ENCODE measurements at places on chromosomes 7 and 10.

DNA sequence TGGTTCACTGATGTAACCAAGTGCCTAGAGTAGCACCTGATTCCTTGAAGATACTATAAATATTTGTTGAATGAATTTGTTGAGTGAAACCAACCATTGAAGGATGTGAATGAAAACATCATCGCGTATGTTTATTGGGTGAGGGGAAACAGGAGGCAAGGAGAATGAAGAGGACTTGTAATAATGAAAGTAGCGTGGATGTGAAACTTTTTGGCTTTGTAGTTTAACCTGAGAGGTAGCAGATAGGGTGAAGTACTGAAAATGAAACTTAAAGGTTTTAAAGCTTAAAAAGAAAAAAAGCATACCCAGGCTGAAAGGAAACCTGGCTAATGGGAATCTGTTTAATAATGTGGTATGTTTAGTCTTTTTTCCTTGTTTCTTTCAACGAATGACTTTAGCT is 5.2 kb downstream of the CCNY start:
- DNase-seq: no peak

- DNase-seq: no peak
These were observed 219.3 kb downstream of the THSD7A start for GRCh38 chr7:11612737-11613136.

DNA sequence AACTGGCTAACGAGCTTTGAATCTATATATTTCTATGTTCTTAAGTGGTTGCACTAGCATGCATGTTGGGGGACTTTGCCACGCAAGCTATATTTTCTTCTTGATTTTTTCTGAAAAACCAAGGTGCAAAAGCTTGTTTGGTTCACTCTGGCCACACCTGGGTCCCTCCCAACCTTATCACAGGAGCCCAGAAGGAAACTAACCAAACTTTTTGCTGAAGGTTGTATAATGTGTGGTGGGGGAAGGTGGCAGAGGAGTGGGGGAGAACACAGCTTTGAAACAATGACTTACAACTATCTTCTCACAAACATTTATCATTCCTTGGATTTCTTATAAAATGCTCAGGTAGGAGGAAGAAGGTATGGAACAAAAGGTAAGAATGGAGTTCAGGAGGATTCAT is 75.3 kb downstream of the TMEM168 start:
- no peak for DNase-seq

GRCh38 chr7:134167250-134167649 is 40.1 kb downstream of the LRGUK start:
- DNase-seq: no peak

- no peak for DNase-seq
These were observed 78.9 kb downstream of the FOXL3 start for GRCh38 chr7:368651-369475.

DNA sequence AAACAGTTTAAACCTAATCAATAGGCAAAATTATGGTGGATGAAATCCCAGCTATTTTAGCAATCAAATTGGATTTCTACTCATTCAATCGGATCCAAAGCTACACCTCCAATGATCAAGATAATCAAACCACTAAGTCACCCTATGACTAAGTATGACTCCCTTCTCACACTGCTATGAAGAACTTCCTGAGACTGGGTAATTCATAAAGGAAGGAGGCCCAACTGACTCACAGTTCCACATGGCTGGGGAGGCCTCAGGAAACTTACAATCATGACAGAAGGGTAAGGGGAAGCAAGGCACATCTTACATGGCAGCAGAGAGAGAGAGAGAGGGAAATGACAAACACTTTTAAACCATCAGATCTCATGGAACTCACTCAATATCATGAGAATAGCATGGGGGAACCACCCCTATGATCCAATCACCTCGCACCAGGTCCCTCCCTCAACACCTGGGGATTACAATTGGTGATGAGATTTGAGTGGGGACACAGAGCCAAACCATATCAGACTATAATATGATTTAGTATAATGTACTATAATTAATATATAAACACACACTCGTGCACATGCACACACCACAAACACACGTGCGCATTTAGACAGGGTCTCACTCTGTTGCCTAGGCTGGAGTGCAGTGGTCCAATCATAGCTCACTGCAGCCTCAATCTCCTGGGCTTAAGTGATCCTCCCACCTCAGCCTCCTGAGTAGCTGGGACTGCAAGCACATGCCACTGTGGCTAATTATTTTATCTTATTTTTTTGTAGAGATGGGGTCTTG is 213.6 kb upstream of the FOXK1 start:
- DNase-seq: no peak

GRCh38 chr10:24518411-24518810 is 205.3 kb downstream of the ARHGAP21 start:
- DNase-seq: no peak

DNA sequence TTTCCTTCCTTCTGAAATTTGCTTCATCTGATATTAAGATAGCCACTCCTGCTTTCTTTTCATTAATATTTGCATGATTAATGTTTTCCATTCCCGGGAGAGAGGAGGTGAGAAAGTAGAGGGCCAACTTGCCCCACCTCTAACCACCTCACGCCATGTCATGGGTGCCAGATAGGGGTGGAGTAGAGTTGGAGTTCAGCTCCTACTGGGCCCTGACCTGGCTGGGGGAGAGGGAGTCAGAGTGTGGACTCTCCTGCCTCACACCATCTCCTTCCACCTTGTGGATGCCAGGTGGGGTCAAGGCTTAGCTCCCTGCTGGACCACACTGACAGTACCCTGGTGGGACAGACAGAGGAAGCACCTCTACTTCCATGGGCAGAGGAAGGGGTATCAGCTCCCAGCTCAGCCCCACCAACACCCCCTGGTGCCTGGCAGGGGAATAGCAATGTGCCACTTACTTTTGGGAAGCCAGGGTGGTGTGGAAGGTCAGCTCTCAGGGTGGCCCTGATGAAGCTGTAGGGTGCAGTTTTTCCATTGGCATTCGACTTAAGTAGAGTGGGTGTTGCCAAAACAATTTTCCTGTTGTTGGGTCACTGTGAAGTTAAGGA is 28.0 kb downstream of the CHST12 start:
- peak; percentile 31 for DNase-seq

DNA sequence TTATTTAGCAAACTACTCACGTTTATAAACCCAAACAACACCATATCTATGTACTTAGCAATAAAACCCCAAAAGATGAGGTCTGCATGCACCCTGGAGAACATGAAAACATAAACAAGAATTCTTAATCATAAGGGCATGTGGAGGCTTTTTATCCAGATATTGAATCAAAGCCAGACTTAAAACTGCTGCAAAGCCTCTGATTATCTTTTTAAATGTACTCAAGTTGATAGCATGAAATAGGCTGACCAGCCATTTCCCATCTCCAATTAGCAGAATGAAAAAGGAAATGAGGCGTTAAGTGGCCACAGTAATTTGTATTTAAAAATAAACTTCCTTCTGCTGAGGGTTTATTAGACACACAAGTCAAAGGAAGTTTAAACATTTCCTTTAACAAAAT is 48.3 kb downstream of the ITIH5 start:
- no peak for DNase-seq

GRCh38 chr10:14556285-14556956 is 218.3 kb downstream of the FAM107B start:
- DNase-seq: no peak

- no peak for DNase-seq
These were observed 72.4 kb downstream of the AGMO start for GRCh38 chr7:15489383-15489782.

DNA sequence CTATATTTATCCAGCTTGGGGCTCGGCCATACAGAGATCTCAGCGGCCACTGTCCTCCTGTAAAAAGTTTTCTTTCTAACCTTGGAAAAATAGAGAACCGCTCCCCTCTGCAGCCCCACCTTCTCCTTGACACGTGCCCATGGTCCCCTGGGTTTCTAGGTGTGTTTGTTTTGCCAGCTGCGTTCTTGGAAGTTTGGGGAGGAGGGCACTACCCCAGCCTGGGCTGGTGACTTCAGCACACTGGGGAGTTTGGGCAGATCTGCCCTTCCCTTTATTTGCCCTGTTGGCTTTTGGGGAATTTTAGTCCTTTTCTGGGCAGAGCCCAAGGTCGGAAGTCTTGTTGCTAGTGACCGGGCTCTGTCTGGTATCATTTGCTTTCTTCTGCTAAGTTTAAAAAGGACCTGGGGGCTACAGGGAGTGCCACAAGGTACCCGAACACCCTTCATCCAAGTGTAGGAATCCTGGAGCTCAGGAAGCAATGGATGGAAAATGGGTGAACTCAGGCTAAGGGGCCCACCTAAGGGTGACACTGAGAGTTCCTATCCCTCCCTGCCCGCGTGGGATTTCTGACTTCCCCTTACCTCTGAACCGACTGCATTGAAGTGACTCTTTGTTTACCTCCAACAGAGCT is 1.7 kb downstream of the ADAMTS14 start:
- no peak for DNase-seq

DNA sequence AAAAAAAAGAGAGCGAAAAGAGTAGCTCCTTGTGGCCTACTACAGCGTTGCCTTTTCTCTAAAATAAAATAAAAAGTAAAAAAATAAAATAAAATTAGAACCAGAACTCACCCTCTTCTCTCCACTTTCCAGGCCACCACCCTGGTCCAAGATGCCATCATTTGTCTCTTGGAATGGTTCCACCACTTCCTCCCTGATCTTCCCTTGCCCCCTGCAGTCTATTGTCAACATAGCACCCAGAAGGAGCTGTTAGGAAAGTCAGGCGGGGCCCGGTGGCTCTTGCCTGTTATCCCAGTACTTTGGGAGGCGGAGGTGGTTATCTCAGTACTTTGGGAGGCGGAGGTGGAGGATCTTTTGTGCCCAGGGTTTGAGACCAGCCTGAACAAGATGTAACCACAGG is 7.6 kb upstream of the GRID2IP start:
- DNase-seq: peak; percentile 78

GRCh38 chr10:27153845-27154193 is 365 bp downstream of the YME1L1 start:
- peak; percentile 32 for DNase-seq

Measured in ACHN (cell line).